ENCODE measurements at places on chromosomes 13 and 19.
A peak's percentile ranks its signal among the peaks of the same experiment; 100 is the strongest.

GRCh38 chr13:39406688-39407087, 196.3 kb downstream of the LHFPL6 start:
- DNase-seq: no peak

DNA sequence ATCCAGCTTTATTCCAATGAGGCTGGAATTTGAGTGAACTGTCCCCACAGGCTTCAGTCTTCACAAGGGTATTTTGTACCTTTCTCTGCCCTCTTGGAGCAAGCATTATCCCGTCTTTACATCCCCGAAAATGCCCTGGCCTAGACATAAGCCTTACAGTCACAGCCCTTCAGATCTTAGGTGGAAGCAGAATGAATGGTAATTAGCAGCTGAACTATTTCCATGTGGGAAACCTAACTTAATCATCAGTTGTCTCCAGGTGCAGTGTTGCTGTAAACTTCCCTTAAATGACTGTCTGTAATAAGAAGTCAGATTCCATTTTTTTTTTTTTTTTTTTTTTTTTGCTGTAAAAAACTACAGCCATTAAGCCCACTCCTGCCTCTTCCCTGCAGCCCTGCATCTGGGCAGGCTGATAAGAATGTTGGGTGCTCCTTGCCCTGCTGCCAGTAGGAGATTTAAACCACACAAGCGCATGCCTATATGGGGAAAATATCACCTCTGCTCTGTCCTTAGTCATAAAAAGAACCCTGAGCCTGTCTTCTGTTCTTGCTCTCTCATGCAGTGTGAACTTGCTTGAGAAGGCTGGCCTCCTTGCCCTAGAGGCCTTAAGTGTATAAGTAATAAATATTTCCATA, 426.8 kb upstream of the SLITRK5 start:
- no peak for DNase-seq

DNA sequence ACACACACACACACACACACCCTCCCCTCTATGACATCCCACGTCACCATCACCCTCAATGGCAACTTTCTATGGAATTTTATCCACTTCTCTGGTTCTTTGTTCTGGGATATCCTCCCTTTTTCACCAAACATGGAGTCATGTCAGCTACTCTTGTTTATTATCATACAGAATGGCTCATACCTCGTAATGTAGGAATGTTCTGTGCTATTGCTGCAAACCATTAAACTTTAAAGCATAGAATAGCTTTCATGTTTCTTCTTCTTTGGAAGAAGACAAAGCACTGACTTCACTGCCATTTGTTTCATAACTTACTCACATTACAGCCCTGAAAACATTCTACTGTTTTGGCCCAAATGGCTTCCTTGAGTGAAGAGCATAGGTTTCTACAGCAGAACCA, 163.4 kb downstream of the FOXO1 start:
- DNase-seq: no peak

GRCh38 chr13:34428911-34429310, 513.2 kb upstream of the NBEA start:
- DNase-seq: no peak

DNA sequence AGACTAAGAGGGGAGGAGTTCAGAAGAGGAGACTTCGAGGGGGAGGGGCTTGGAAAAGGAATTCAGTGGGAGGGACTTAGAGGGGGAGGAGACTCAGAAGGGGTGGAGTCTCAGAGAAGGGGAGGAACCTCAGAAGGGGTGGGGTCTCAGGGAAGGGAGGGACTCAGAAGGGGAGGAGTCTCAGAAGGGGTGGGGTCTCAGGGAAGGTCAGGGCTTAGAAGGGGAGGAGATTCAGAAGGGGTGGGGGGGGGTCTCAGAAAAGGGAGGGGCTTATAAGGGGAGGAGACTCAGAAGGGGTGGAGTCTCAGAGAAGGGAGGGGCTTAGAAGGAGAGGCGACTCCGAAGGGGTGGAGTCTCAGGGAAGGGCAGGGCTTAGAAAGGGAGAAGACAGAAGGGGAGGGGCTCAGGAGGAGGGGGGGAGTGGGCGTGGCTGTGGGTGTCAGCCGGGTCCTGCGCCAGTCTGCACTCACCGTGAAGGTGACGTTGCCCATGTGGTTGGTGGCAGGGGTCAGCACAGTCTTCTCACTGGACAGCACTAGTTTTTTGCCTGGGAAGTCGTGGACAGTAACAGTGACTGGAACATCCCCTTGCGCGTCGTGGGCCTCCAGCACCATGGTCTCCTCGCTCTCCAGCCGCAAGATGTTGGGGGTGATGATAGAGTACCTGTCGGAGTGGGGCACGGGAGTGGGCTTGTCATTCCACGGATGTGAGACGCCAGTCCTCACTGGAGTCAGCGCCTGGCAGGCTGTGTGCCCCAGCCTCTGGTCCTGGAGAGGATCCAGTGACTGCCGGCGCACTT, 1.5 kb downstream of the C3 start:
- DNase-seq: peak; percentile 52

- no peak for DNase-seq
Measured at GRCh38 chr19:29525901-29526729, at the start of gene VSTM2B. VSTM2B (plus strand) TSS chr19:29525994; CDS start chr19:29526584, 590 bp downstream.

GRCh38 chr13:60120617-60121336, 43.0 kb downstream of the DIAPH3 start:
- no peak for DNase-seq

DNA sequence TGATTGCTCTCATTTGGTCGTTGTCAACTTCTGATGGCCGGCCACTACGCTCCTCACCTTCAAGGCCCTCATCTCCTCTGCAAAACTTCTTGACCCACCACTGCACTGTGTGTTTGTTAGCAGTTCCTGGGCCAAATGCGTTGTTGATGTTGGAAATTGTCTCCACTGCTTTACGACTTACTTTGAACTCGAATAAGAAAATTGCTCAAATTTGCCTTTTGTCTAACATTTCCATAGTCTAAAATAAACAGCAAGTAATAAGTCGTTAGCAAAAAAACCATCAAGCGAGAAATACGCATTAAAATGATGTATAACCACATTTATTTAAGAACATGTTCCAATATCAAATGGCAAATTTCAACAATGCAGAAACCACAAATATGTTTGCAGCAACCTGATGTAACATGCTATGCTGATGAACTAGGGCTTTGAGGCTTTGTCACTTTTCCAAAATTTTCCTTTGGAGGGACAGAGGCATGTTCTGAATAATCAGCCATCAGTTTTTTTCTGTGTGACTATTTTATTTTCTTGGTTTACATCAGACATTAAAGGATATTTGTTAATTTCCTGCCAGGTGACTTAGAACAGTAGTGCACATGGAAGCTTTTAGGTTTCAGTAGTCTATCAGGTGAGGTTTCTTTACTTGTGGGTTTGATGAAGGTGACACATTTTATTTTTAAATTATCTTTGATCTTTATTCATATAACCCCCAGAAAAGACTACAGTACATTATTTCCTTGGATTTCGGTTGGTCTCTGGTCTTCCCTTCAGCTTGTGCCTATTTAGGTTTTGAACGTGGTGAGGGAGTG, 74.7 kb upstream of the TEX29 start:
- DNase-seq: no peak

GRCh38 chr13:51266642-51267041, 44.4 kb downstream of the FAM124A start:
- DNase-seq: no peak

DNA sequence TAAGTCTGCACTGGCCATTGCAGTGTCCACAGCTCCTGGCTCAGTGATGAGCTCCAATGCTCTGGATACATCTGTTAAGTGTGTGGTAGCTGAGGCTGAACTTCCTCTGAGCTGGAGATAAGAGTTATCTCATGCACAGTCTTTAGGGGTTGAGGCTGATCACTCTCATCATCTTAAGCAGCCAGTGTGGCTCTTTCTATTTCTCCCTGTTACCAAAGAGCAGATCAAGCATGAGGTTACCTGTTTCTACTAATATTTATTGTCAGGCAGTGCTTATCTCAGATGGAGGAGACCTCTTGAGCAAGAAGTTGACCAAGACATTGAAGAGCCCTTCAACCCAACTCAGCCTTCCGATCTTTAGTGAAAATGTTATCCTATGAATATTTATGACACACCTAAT, 6.6 kb upstream of the OR10H2 start:
- DNase-seq: no peak

DNA sequence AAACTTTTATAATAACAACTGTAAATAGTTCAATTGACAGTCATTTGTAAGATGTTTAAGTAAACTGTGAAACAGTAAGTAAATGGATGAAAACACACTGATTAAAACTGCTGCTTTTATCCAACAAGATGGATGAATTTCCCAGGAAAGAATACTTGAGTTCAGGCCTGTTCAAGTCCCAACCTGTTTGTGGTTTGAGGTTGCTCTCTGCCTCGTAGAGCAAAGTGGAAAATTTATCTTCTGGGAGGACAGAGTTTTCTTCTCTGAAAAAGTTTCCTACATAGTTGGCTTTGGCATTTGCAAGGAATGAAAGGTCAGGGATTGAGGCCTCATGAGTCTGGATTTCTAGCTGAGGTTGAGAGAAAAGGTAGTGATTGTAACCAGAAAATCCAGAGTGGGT, 15.2 kb upstream of the ZNF543 start:
- DNase-seq: no peak

GRCh38 chr13:106680796-106681472, 113.0 kb upstream of the ARGLU1 start:
- DNase-seq: no peak

GRCh38 chr19:2291185-2291751, 9.3 kb upstream of the PEAK3 start:
- DNase-seq: no peak

DNA sequence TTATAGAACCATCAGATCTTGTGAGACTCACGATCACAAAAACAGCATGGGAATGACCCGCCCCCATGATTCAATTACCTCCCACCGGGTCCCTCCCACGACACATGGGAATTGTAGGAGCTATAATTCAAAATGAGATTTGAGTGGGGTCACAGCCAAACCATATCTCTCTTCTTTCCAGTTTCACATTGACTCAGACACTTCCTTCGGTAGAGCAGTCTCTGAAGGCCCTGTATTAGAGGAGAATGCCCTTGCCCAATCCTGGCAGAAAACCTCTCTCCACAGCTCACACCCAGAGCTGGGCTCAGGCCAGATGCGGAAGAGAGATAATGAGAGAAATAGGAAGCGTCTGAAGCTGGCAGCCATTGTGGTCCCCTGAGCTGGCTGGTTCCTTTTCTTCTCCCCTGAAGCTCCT, 72.4 kb upstream of the CLDN10 start:
- no peak for DNase-seq

GRCh38 chr13:51287758-51288157, 51.7 kb upstream of the SERPINE3 start:
- DNase-seq: no peak

DNA sequence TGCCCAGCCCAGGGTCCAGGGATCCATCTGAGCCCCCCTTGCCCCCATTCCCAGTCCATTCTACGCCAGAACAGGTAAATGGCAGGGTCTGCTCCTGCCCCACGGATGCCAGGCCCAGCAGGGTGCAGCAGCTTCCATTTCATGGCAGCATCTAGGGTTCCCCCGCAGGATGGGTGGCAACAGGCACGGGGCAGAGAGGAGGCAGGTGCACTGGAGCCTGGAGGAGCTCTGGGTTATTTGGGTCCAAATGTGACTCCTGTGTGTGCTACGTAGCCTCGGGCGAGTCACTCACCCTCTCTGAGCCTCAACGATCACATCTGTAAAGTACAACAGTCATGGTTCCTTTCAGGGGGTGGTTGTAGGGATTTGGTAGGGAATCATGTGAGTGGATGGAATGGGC, 27.4 kb downstream of the IL12RB1 start:
- no peak for DNase-seq

- DNase-seq: no peak
Measured at GRCh38 chr13:68254151-68254550, 1024.0 kb upstream of the PCDH9 start.

DNA sequence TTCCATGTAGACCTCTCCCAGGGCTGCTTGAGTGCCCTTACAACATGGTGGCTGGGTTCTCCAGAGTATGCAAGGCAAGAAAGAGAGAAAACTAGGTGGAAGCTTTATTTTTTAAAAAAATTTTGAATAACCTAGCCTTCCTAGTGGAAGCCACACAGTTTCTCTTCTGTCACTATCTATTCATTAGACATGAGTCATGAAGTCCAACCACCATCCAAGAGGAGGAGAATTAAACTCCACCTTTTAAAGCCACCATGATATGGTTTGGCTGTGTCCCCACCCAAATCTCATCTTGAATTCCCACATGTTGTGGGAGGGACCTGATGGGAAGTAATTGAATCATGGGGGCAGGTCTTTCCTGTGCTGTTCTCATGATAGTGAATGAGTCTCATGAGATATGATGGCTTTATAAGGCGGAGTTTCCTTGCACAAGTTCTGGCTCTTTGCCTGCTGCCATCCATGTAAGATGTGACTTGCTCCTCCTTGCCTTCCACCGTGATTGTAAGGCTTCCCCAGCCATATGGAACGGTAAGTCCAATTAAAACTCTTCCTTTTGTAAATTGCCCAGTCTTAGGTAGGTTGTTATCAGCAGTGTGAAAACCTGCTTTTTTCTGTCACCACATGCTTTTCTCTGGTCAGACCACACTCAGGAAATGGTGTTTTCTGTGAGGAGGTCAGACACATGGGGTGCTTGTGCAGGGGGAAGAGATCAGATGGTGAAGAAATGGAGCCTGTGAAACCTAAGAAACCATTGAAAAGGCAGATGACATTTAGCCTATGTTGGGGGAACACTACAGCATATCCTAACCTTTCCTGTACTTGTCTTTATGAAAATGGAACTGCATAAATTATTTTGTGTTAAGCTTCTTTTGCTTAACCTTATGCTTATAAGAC, 57.7 kb downstream of the ANKRD10 start:
- no peak for DNase-seq

- no peak for DNase-seq
Measured at GRCh38 chr13:113425941-113426590, 27.2 kb downstream of the ADPRHL1 start.

GRCh38 chr13:109784590-109785140, 1.7 kb downstream of the IRS2 start:
- DNase-seq: no peak

DNA sequence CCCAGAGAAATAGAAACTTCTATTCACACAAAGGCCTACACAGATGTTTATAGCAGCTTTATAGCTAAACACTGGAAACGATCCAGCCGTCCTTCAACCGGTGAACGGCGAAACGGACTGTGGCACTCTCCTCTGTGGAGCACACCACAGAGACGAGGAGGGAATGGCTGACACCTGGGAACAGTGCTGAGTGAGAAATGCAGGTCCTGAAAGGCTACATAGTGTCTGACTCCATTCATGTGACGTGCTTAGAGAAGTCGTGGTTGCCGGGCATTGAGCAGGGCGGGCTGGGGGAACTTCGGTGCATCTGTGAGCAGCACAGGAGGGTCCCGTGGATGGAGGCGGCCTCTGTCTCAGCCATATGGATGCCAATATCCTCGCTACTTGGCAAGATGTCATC, 3.1 kb upstream of the GRK1 start:
- DNase-seq: no peak

- DNase-seq: no peak
Measured at GRCh38 chr13:45113233-45114224, 6.8 kb upstream of the GTF2F2 start.

DNA sequence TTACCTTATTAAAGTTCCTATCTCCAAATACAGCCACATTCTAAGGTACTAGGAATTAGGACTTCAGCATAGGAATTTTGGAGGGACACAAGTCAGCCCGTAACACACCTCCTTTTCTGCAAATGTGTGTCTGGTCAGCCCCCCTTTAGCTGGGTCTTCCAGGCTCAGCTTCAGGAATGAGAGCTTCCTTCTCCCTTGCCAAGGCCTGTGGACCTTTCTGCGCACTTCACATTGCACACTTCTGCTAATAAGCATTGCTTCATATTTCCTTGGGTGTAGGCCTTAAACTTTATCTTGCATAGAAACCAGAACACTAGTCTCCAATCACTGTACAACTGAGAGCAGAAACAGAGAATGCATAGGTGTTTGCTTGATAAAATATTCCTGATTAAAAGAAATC, 4.5 kb upstream of the STK24 start:
- no peak for DNase-seq

GRCh38 chr13:73216381-73216831, 157.6 kb downstream of the KLF5 start:
- DNase-seq: no peak
